ENCODE measurements at places on chromosomes 3 and 15. TPM values are rescaled to one million over a fixed set of nuclear protein-coding genes. Genes with fewer than 3 reads are reported as not detected.

GRCh38 chr15:80982205-80982604 lies 7.4 kb downstream of the MESD start:
- no peak for DNase-seq

GRCh38 chr3:40325465-40325864 lies 16.0 kb downstream of the EIF1B start:
- DNase-seq: no peak

DNA sequence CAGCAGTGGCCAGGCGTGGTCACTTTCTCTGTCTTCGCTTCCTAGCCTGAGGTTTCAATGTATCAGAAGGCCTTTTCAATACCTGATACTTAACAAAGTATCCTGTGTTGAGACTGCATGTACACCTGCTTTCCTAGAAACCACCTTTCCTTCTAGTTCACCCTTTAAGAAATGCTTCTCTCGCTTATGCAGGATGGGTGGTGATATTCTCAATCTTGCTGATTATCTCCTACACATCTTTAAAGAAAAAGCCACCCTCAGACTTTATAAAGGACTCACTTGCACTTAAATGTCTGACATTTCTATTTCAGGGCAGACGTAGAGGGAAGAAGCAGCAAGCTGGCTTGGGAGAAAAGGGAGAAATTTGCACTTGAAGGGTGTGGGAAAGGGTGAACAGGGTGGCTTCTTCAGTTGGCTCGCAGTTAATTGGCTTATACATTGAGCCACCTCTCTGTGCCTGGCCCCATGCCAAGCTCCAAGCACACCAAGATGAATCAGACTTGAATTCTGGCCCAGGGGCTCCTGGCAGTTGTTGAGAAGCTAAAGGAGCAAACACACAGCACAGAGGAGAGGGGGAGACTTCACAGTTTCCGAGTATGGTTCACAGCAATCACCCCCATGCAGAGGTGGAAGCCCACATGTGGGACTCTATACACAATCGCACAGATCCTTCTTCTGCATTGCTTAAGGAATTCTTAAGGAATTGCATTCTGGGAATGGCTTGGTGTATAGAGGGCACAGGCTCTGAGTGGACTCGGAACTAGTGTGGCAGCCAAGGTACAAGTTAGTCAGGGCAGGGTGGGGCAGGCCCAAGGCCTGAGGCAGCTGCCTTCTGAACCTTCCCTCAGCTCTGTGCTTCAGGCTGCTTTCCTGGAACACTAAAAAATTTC lies 1.3 kb downstream of the ARL6IP5 start:
- peak; percentile 61 for DNase-seq

DNA sequence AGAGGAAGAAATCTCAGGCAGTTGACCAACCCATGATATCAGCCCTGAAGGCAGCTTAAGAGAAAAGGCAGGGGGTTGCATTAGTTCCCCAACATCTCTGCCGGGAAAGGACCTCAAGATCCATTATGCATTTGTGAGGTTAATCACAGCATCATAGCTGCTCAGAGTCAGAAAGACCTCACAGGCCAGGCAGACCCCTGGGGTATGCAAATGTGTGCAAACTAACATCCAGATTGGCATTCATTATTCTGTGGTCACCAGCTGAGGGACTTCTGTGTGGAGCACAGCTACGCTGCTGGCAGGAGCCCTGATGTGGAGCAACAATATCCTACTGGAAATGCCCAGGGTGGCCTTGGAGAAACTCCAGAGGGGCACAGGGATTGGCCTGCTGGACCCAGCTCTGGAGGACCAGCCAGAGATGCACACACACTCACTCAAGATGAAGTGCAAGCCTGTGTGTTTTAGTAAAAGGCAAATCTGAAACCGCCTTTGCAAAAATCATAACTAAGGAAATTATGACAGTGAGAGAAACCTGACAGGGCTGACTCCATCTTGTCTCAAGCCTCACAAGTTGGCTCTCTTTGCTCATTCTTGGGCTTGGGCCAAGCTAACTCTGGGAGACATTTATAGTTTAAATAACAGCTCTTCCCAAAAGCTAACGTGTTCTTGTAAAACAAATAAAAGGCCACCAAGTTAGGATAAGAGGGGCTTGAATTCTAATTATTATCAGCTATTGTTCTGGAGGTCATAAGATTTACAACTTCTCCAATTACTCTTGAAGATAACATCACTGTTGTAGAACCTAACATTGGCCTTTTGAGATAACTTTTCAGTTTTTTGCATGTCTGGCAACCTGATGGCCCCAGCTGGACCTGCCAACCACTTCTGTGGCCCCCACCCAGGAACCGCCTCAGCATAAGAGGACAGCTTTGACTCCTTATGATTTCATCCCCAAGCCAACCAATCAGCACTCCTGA lies 257.1 kb downstream of the UACA start:
- peak; percentile 71 for DNase-seq

DNA sequence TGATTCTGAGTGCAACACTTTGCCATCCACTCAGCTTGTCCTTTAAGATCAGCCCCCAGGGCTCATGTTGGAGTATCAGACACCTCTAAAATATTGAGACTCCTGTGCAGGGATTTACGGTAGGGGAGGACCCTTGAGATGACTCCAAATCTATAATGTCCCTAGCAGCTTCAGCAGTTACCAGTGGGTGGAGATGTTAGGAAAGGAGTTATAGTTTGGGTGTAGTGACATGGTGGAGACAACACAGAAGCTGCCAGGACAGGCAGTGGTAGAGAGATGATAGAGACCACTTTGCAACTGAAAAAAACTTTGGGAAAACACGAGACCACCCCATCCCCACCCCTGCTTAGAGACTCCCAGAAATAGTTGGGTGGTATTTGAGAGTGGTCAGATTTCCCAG lies 43.3 kb upstream of the GSK3B start:
- no peak for DNase-seq

DNA sequence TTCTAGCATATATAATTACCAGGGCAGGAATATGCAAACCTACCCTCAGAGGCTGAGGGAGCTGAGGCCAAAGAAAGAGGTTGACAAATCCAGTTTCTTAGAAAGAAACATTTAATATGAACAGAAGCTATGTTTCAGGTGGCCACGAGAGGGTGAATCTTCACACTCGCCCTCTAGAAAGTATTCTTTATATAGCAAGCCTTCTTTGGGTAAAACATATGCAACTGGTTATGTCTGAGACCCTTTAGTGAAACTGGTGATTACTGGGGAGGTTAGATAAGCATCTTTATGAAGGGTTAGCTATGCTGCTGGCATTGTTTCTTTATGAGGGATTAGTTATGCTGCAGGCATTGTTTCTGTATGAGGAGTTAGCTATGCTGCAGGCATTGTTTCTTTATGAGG lies 50.7 kb upstream of the GOLGA6L2 start:
- DNase-seq: no peak

GRCh38 chr15:76555247-76555646 lies 218.7 kb downstream of the ISL2 start:
- no peak for DNase-seq

DNA sequence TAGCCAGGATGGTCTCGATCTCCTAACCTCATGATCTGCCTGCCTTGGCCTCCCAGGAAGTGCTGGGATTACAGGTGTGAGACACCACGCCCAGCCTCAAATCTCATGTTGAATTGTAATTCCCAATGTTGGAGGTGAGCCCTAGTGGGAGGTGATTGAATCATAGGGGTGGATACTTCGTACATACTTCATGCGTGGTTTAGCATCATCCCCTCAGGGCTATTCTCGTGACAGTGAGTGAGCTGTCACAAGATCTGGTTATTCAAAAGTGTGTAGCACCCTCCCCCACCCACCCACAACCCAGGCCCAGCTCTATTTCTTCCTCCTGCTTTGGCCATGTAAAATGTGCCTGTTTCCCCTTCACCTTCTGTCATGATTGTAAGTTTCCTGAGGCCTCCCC lies 236.9 kb upstream of the IL12A start:
- no peak for DNase-seq

DNA sequence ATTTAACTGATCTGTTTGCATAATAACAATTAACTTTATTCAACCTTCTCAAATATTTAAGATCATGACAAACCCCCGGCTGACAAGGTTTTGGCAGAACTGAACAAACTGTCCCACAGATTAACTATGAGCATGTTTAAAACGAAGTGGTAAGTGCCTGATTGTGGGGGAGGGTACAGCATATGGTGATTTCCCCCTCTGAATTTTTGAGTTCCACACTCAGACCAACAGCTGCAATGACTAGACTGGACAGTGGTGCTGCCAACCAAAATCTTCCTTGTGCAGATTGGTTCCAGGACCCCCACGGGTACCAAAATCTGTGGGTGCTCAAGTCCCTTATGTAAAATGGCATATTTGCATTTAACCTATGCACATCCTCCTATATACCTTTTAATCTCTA lies 449.5 kb downstream of the SHQ1 start:
- DNase-seq: no peak

DNA sequence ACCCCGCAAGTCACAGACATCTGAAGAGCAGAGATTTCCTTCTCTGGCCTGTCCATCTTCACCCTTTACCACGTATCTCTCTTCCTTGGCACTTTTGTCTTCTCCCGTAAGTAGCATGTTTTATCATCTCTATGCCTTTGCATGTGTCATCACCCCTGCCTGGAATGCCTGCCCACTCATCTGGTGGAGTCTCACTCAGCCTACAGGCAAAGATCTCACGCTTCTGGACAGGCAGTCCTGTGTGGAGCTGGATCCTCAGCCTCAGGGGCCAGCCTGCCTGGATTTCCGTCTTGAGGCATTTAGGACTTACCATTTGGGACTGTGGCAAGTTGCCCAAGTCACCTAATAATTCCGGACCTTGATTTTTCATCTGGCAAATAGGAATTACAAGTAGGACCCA lies 114.3 kb upstream of the CACNA2D3 start:
- DNase-seq: no peak

GRCh38 chr15:72562386-72562785 lies 88.3 kb downstream of the ARIH1 start:
- no peak for DNase-seq

DNA sequence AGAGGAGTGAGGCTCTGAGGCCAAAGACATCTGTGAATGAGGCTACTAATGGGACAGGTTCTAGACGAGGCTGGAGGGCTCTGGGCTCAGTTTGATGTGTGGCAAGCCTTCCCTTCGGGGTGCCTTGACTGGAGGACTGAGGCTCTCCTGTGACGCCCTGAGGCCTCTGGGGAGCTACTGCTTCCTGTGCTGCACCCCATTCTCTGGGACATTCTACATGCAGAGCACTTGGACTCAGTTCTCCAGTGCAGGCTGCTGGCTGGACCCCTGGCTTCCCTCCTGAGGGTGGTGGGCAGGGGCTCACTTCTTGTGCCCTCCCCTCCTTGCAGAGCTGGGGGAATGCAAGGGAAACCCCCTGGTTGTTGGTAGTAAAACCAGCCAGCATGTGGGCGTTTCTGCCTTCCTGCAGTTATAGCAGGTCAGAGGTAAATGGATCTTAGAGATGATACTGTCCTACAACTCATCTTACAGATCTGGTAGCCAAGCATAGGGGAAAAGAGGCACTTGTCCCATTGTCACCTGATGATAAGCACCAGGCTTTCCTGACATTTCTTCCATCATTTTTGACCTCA lies 133.3 kb downstream of the CHDH start:
- no peak for DNase-seq

The RBP2 gene
- total RNA-seq: not detected

DNA sequence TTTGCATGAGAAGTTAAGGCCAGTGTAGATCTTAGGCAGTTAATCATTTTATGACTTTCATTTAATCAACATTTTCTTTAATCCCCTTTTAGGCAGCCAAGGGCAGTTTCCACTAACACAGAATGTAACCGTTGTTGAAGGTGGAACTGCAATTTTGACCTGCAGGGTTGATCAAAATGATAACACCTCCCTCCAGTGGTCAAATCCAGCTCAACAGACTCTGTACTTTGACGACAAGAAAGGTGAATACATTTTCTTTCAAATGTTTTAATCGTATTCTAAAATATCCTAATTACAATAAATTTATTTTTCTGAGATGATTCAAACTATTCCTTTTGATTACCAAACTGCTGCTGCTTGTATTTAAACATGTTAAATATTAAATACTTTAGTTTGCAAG lies 843.2 kb downstream of the CADM2 start:
- no peak for DNase-seq

DNA sequence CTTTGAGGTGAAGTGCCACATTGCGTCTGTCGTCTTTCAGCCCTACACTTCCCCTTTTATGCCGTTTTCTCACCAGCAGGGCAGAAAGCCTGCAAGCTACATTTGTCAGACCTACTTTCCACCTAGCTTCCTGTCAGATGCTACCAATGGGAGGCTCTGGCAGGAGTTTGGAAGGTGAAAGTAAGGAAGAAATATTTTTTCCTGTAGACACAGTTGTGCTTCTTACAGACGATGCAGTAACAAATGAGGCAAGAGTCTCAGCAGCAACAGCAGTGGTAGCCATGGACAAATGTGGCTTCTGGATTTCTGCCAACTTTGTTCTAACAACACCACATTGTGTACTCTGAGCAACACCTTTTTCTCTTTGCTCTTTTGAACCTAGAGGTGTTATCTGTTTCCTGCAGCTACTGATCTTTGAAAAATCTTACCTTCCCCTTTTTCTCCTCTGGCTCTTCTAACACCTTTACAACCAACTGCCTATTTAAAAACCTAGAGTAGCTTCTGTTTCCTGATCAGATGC lies 70.6 kb upstream of the STT3B start:
- peak; percentile 56 for DNase-seq
